ENCODE measurements at places on chromosomes 5 and 9.

GRCh38 chr5:52952483-52952882 is 36.7 kb upstream of the ITGA2 start:
- no peak for DNase-seq

GRCh38 chr9:136791516-136792276 is 552 bp downstream of the TMEM141 start:
- DNase-seq = peak; percentile 71

- DNase-seq = no peak
These were observed 32.3 kb downstream of the OLFML2A start for GRCh38 chr9:124809211-124809610.

GRCh38 chr9:114210136-114210535 is 54.8 kb downstream of the COL27A1 start:
- no peak for DNase-seq

DNA sequence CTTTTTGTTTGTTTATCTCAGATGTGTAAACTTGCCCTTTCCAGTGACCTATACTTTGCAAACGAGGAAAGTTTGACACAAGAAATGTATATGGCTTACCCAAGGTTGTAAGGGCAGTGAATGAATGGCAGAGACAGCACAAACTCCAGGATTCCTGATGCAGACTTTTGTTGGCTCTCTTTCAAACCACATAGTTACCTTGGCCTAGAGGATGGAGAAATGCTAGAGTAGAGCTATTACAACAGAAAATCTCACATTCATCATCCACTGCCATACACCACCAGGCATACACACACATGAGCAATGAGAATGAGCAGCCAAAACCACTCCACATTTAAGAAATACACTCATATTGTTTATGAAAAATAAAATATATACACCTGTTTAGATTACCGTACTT is 387.0 kb downstream of the TLR4 start:
- DNase-seq = no peak
